AG04449 (cell line): ENCODE measurements at places on chromosomes 5 and 9.

DNA sequence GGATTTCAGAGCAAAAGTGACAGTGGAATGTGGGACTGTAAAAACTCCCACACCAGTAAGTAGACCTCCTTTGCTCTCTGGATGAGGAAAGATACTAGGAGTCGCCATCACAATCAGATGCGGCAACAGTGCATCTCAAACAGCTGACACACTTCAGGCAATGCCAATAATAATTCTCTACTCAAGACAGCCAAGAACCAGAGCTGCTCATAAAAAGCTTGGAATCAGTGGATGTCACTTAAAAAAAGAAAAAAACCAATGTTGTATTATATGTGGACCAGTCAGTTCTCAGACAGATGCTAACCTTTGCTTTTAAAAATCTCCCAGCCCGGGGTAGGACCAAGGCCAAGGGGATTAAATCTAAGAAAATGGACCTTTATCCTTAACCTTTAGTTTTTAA, 185.0 kb downstream of the GNA14 start:
- no peak for DNase-seq

DNA sequence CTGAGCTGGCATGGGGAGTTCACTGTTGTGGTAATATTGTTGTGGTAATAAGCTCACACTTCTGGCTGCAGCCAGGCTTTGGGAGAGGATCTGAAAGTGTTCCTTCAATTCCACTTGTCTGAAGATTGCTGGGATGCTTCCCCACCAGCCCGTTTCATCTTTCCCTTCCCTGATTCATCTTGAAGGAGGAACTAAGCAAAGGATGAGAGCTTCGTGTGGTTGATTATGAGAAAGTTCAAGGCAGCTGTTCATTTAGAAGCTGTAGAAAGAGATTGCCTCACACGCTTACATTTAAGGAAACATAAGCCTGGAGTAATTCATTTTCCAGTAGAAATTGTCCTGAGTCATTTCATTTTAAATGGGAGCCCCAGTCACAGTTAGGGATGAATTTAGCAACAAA, 122.4 kb upstream of the GAS1 start:
- DNase-seq: no peak

GRCh38 chr5:37370550-37370863, 399 bp downstream of the NUP155 start:
- no peak for DNase-seq

DNA sequence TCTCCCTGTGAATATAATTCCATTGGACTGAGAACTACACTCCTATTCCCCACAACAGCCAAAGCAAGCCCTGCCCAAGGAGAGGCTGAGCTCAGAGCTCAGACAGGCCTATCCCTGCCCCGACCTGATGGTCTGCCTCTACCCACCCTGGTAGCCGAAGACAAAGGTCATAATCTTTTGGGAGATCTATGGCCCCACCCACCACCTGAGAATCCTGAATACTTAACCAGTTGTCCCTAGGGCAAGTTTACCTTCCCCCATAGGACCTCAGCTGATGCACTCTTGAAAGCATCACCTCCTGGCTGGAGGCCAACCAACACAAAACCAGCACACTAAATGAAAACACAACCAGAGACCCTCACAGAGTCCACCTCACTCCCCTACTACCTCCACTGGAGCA, 167.5 kb downstream of the PRR16 start:
- no peak for DNase-seq

- DNase-seq: no peak
Measured at GRCh38 chr5:176740131-176740701, 70.1 kb upstream of the UNC5A start.

DNA sequence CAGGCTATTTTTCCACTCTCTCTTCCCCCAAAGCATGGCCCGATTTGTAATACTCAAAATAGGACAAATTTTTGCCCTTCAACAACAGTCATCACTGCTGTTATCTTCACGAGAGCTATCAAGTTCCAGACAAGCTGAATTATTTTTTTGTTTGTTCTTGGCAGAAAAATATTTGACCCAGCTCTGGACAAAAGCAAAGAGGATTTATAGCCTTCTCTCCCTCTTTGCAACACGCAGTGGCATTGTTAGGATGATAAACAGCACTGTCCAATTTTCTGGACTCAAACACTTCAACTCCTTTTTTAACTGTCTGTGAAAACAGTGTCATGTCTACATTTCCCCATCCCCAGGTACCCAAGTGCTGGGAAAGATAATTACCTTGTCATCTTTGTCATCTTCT, 160.3 kb downstream of the SLF1 start:
- no peak for DNase-seq

DNA sequence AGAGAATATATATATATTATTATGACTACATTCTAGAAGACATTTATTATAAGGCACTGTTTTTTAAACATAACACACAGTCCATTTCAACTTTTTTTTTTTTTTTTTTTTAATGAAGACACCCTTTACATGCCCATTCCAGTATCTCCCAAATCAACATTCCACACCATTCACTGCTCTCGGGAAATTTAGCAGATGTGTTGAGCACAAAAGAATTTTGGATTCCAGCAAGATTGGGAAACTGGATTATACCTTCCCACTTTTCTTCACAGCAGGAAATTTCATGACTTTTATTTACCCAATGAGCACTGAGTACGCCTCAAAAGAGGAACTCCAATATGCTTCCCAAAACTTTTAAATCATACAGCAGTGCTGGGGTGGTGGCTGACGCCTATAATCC, 333.6 kb upstream of the DAB2 start:
- DNase-seq: no peak

- no peak for DNase-seq
Measured at GRCh38 chr9:133512253-133513213, 12.2 kb downstream of the MYMK start.

GRCh38 chr5:110354915-110355644, 371.4 kb downstream of the TMEM232 start:
- no peak for DNase-seq

DNA sequence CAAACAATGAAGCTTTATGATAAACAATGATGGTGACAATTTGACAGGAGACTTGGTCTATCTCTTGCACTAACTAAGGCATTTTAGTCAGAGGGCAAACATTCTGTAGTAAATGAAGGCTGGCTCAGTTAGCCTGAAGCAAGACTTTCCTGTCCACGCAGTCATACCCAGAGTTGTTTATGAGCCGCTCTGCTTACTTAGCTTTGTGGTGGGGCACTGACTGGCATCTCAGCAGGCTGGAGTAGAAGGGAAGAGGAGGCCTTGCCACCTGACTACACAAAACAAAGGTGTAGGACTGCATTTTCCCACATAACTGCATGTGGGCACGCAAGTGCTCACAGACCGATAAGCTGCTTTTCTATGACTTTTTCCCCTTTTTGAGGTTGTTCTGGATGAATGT, 133.7 kb upstream of the EPB41L4A start:
- DNase-seq: no peak

DNA sequence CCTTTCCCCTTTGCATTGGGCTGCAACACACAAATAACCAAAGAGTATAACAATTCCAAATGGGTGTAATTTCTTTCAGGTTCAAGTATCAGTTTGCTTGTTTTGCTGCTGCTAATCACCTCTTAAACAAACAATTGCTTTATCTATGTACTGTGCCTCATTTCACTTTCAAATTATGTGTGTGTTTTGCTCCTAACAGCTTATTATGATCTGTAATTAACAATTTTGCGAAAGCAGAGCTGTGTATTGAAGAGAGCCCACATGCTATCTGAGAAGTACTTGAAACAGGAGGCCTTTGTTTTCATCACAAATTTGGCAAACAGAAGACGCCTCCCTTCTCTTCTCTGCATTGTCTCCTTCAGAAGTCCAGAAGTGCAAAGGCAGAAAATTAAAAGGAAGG, 312.0 kb downstream of the TLE1 start:
- DNase-seq: no peak

DNA sequence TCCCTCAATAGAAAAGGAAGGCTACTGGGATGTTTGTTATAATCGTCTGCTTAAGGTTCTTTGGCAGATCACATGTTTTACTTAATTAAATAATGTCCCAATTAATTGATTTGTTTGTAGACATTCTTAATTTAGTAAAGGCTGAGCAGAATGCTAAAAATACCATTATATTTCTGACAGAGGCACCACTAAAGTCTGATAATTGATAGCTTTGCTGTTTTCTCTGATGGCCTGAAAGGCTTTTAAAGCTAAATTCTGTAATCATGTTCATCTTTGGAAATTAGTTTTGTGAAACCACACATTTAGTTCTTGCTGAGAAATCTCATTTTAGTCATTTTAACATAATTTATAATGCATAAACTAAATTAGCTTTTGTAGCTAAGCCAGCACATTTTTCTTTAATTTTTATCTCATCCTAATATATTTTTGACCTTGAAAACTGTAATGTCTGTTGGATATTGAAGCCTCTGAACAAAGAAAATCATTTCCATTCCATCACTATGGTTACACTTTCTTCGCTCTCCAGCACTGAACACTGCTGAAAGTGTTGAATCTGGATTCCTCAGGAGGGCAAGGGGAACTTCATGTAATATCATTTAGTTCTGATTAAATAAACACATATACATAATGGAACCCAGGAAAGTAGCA, 329.4 kb downstream of the ELAVL2 start:
- no peak for DNase-seq

- DNase-seq: peak; percentile 23
Measured at GRCh38 chr9:6512085-6512657, 99.2 kb downstream of the UHRF2 start.

GRCh38 chr5:146647656-146648199, 131.7 kb upstream of the GPR151 start:
- peak; percentile 2 for DNase-seq

GRCh38 chr9:108664309-108665255, 191.2 kb downstream of the ACTL7B start:
- no peak for DNase-seq

DNA sequence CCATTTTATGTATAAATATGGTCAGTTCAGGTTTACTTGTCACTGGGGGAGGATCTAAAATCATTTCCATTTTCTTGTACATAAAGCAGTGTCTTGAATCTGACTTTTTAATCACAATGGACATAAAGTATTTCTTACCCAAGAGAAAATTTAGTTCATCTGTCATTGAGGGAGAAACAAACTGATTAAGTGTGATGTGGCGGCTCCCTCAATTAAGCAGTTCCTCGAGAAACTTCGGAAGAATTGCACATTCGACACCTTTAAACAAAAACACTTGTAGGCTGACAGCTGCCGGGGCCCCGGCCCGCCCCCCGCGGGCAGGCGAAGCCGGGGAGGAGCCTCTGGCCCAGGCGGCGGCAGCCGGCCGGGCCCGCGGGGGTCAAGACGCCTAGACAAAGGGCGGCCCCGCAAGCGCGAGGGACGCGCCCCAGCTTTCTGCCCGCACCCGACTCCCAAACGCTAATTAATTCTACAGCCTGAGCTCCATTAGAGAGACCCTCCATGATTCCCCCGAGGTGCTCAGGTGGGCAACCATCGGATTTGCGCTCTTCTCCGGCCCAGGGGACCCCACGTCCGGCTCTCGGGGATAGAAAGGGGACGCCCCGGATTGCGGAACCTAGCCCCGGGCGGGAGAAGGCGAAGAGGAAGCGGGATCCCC, 750 bp downstream of the TRIM36 start:
- no peak for DNase-seq

GRCh38 chr9:14935106-14935751, 25.0 kb upstream of the FREM1 start:
- DNase-seq: no peak

- no peak for DNase-seq
Measured at GRCh38 chr9:100033877-100034551, 64.8 kb downstream of the ERP44 start.

DNA sequence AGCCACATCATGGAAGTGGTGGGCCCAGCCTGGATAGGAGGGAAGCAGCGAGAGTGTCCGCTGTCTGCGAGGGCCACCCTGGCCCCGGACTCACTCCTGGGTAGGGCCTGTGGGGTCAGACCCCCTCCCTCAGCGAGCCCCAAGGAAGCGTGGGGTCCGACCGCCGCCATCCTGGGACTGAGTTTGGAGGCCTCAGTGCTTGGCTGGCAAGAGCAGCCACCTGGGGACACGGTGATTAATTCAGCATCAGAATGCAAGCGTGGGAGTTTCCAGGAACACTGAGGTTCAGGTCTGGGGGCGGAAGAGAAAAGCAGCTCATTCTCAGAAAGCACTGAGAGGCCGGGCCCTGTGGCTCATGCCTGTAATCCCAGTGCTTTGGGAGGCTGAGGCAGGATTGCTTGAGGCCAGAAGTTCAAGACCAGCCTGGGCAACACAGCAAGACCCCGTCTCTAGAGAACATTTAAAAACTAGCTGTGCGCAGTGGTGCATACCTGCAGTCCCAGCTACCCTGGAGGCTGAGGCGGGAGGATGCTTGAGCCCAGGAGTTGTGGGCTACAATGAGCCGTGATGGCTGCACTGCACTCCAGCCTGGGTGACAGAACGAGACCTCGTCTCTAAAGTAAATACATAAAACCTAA, 18.3 kb upstream of the CAMSAP1 start:
- no peak for DNase-seq

DNA sequence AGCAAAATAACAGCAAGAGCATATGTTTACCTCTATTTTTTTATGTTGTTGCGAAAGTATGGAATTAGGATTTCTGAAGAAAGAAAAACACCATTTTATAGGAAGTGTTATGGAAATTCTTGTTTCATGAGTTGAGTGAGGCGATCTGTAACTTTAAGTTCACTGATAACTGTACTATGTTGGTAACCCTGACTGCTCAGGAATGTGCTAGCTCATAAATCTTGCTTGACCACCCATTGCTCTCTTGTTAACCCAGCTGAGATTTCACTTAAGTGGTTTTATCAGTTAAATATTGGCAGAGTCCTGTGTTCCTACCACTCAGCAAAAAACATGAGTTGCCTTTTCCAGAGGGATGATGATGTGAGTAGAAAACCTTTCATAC, 91.1 kb upstream of the STARD4 start:
- no peak for DNase-seq

- no peak for DNase-seq
Measured at GRCh38 chr5:89181546-89181945, 298.6 kb upstream of the MEF2C start.

DNA sequence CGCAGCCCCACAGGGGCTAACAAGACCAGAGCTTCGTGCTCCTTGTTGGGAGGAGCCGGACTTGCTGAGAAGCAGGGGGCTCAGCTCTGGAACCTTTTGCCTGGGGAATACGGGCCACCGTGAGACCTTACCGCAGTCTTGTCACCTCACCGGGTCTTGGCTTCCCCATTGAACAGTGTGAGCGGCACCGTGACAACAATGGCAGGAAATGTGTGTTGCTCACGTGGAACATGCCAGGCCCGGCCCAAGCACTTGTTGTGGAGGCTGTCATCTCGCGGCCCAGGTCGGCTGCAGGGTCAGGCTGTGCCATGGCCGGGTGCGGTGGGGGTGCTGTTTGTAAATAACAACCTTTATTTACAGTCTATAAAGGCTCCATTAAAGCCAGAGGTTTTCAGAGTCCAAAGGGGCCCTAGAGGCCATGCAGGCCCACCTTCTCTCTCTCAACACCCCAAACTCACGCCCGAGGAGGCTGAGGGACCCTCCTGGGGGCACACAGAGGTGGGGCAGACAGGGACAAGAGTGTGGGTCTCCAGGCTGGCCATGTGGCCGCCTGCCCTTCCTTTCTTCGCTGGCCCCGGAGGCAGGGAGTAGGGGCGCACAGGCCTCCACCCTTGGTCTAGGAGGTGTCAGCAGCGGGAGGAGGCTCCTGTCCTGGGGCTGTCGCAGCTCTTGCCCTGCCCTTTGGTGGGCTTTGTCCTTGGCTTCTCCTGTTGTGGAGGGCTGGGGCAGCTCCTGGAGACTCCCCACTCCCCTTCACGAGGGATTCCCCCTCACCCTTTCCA, 79.7 kb downstream of the TSPAN17 start:
- DNase-seq: no peak
